ENCODE measurements at places on chromosomes 2 and 18.

GRCh38 chr18:37322492-37323035 lies 243.0 kb downstream of the CELF4 start:
- no peak for DNase-seq

GRCh38 chr2:225937625-225938187 lies 538.2 kb downstream of the NYAP2 start:
- no peak for DNase-seq

DNA sequence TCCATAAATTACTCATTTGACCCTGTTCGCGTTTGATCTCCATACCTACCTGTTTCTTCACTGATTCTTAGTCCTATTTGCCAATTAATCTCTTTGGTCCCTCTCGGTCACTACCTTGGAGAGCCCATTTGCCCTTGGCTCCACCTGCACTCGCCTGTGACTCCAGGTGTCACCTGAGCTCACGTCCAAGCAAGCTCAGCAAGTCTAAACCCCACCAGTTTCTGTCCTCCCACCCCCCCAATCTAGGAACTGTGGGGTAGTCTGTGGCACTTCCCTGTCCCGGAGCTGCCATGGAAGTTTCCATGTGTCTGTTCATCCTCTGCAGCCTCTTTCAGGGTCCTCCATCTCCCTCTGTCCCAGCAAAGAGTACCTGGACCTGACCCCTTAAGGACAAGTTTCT lies 68.1 kb upstream of the BCL2L11 start:
- no peak for DNase-seq

DNA sequence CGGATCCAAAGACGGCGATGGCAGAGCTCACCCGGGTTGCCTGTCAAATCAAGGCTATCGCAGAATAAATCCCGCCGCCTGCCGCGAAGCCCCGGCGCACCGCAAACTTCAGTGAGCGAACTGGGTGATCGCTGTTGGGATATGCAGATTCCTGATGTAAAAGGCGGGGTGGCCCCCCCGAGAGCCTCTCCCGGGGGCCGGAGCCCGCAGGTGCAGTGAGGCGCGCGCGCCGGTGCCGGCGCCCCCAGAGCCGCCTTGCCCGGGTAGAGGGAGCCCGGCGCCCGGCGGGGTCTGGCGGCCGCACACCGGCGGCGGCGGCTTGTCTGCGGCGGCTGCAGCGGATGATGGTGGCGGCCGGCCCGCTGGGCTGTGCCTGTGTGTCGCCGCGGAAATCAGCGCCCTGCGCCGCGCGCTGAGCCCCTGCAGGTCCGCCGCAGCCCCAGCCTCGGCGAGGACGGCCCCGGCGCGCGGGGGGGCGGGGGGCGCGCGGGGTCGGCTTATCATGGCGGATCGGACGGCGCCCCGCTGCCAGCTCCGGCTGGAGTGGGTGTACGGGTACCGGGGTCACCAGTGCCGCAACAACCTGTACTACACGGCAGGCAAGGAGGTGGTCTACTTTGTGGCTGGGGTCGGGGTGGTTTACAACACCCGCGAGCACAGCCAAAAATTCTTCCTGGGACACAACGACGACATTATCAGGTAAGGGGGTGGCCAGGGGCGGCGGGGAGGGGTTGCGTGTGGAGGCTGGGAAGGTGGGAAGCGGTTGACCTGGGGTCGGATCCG lies 1.3 kb downstream of the EML6 start:
- DNase-seq: no peak
